ENCODE measurements at places on chromosomes 3 and 15. TPM values are rescaled to one million over a fixed set of nuclear protein-coding genes. Genes with fewer than 3 reads are reported as not detected.

DNA sequence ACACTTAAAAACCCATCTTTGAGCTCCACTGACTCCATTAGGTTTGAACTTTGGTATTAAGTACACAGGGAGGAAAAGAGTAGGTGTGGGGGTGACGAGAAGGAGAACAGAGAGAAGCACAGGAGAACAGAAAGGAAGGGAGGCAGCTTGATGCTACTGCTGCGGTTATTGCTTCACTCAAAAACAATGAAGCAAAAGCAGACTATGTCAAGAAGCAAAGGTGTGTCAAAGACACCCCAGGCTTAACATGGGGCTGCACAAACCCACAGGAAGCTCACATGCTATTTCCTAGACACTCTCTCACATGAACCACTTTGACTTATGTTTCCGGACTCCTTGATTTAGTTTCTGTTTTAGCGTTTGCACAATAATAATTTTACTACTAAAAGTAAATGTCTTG, 961.0 kb upstream of the CFAP20DC start:
- H3K4me1 ChIP-seq: no peaks in the 10 kb centered on the region
- H3K4me3 ChIP-seq: no peak overlapping the region
- no peak for DNase-seq
- no peak overlapping the region for H3K27ac ChIP-seq
- H3K27me3 ChIP-seq: no peaks in the 10 kb centered on the region

DNA sequence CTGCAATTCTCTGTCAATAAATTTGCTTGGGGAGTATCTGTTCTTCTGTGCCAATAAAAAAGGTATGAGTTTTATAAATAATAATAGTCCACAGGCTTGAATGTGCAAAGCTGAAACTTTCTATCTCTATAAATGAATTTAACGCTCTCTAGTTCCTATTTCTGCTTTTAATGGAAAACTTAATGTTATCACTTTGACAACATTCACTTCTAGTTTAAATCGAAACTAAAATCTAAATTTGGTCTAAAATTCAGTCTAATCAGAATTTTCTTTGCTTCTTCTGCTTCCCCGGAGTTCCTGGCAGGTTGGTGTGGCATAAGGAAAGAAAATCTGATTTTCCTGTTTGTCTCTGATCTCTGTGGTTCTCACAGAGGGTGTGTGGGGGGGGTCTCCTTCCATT, 450.1 kb upstream of the TBL1XR1 start:
- H3K36me3 ChIP-seq: no peaks in the 10 kb centered on the region
- H3K27ac ChIP-seq: no peak overlapping the region
- no peak overlapping the region for H3K4me3 ChIP-seq
- DNase-seq: no peak

DNA sequence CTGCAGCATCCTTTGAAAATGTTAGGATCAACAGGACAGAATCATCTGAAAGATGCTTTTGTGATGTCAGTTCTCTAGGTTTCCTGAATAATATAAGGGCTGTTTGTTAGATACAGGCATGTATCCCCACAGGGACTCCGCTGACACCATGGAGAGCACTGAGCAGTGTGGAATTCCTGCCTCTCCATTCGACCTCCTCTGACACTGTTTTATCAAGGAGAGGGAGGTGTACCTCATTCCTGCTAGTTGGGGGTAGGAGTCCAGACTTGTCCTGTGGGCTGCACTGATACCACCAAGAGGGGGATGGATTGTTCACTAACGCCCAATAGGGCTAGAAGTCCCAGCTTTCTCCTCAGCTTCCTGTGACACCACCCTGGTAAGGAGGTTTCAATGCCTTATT, 46.6 kb downstream of the LARS2 start:
- no peak overlapping the region for H3K27ac ChIP-seq
- no peaks in the 10 kb centered on the region for H3K27me3 ChIP-seq
- H3K4me3 ChIP-seq: no peak overlapping the region
- no peaks in the 10 kb centered on the region for H3K4me1 ChIP-seq

DNA sequence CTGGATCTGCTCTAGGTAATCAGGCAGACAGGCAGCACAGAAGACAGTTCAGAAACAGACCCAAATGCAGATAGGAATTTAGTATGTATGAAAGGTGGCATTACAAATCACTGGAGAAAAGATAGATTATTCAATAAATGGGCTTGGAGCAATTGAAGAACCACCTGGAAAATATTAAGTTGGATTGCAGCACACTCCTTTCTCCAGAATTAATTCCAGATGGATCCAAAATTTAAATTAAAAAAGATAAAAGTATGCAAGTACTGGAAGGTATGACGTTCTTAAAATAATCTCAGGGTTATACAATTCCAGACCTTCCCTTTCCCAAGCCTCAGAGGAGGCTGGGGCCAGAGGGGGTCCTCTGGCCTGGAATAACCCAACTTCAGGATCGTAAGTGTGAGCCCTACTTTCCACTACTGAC, 32.5 kb downstream of the HRH1 start:
- H3K4me3 ChIP-seq: no peak overlapping the region
- no peaks in the 10 kb centered on the region for H3K36me3 ChIP-seq
- DNase-seq: no peak
- no peak overlapping the region for H3K27ac ChIP-seq
- H3K4me1 ChIP-seq: no peaks in the 10 kb centered on the region

GRCh38 chr3:33426630-33427317, 13.4 kb downstream of the UBP1 start:
- no peak for DNase-seq
- peaks cover 37% of the 10 kb centered on the region for H3K36me3 ChIP-seq
- no peaks in the 10 kb centered on the region for H3K27me3 ChIP-seq
- H3K27ac ChIP-seq: no peak overlapping the region
- H3K4me3 ChIP-seq: no peak overlapping the region

GRCh38 chr3:79039192-79039591, 728.6 kb downstream of the ROBO1 start:
- H3K4me1 ChIP-seq: no peaks in the 10 kb centered on the region
- no peaks in the 10 kb centered on the region for H3K36me3 ChIP-seq
- no peak overlapping the region for H3K27ac ChIP-seq
- no peak overlapping the region for H3K4me3 ChIP-seq
- no peak for DNase-seq

- H3K4me3 ChIP-seq: no peak overlapping the region
- no peak for DNase-seq
- H3K4me1 ChIP-seq: no peaks in the 10 kb centered on the region
- no peak overlapping the region for H3K27ac ChIP-seq
- no peaks in the 10 kb centered on the region for H3K27me3 ChIP-seq
- no peaks in the 10 kb centered on the region for H3K36me3 ChIP-seq
These were observed 207.7 kb downstream of the SOX2 start for GRCh38 chr3:181919375-181919774.

DNA sequence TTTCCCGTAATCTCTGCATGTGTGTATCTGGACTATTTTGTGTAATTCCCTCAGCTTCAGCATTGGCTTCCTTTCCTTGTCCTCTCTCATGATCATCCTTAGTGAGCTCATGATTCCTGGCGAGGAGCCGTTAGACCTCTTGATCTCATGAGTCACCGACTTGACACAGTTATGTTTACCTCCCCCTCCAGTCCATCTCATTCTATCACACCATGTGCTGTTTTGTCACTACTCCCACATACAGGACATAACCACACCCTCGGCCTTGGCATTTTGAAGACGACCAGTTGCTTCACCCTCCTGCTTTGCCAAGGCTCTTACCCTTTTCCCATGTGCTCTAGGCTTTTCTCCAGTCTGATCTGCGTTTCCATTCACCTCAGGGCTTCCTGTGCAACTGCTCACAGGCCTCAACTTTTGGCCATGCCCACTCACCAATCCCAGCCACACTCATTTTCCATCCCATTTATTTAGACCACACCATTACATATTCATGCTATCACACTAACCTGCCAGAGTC, 41.5 kb downstream of the CP start:
- peak; percentile 58 for DNase-seq
- H3K36me3 ChIP-seq: no peaks in the 10 kb centered on the region
- H3K4me1 ChIP-seq: peaks cover 18% of the 10 kb centered on the region
- no peak overlapping the region for H3K4me3 ChIP-seq
- peak overlapping the region; percentile 67 for H3K27ac ChIP-seq
- no peaks in the 10 kb centered on the region for H3K27me3 ChIP-seq

DNA sequence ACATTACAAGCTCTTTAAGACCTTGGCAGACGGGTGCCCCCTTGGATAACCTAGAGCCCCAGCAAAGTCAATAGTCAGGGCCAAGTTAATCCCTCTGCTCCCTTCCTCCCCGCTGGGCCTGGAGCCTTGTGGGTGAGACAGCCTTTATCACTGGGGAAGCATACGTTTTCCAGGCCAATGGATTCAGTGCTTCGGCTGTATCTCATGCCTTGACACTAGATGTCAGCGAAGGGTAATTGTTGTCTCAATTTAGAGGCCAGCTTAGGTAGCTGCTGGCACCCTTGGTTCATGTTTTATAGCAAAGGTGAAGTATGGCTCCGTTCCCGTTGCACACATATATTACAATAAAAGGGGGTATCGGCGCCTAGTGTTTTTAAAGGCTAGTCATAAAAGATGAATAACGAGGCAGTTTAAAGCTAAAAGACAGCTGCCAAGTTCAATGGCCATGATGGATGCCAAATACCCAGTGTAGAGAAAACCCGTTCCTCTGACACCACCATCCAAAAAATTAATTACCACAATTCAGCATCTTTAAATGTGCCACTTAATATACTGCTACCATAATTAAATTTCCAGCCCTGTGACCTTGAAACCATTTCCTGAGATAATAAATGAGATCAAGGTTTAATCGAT, 52.3 kb upstream of the BNIP2 start:
- no peak overlapping the region for H3K4me3 ChIP-seq
- no peaks in the 10 kb centered on the region for H3K4me1 ChIP-seq
- peaks cover 9% of the 10 kb centered on the region for H3K27me3 ChIP-seq
- H3K36me3 ChIP-seq: no peaks in the 10 kb centered on the region

DNA sequence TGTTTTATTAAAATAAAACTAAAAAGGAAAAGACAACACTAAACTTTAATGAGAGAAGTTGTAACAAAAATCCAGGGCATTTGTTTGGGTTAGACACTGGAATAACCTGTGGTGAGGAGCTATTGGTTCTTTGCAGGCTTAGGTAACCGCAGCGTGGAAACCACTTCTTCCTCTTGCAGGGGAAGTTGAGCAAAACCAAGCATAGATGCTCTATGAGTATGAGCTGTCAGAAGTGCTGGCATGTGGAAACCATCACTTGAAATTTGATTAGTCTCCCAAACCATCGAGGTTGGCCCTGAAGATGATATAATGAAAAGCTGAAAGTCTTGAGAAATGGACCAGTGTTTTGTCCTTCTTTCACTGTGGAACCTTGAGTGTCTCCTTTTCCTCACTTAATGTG, 127.1 kb upstream of the RBMS3 start:
- H3K36me3 ChIP-seq: no peaks in the 10 kb centered on the region
- no peak overlapping the region for H3K4me3 ChIP-seq
- H3K27me3 ChIP-seq: no peaks in the 10 kb centered on the region
- no peak overlapping the region for H3K27ac ChIP-seq

DNA sequence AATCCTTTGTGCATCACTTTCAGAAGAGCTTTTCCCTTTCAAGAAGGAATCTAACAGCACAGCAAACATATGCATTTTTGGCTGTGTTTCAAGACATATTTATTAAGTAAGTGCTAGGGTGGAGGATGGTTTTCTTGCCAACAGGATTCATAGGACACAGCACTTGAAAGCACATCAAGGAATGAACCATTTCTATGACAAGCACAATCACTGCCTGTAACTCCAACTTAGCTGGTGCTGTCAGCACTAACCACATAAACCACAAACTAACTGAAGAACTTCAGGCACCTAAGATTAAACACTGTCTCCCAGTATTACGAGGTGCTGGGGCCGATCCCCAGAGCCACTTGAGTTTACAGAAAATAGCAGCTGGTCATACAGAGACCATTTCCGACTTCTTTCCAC, 35.4 kb upstream of the SPRED1 start:
- H3K36me3 ChIP-seq: no peaks in the 10 kb centered on the region
- no peaks in the 10 kb centered on the region for H3K4me1 ChIP-seq
- H3K4me3 ChIP-seq: no peak overlapping the region
- DNase-seq: no peak

DNA sequence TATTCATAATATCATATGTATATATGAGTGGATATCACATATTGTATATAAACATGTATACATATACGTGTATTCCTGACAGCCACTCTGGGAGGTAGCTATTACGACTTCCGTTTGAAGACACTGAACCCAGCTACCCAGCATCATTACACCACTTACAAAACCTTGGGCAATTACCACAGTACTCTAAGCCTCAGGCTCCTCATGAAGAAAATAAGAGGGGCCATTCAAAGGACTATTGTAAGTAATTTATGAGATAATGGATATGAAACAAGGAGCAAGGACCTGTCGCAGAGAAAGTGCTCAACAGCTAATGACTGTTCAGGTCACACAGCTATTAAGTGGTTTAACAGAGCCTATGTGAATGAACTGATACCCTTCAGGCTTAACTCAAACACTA, 52.4 kb downstream of the KCNMB2 start:
- no peaks in the 10 kb centered on the region for H3K27me3 ChIP-seq
- no peaks in the 10 kb centered on the region for H3K36me3 ChIP-seq
- no peak overlapping the region for H3K4me3 ChIP-seq
- no peak overlapping the region for H3K27ac ChIP-seq

DNA sequence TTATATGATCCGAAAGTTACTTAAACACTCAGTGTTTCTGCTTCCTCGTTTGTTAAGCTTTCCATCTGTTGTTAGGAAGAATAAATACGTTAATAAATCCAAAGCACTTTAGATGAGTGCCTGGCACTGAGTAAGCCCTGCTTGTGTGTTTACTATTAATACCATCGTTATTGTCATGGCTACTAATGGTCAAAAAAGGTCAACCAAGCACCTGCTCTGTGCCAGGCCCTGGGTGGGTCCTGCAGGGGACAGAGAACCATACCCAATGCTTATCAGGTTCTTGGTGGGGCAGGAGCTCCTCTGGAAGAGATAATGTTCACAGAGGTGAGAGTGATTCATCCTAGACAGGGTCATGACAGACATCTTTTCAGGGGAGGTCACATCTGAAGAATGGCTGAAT, 39.9 kb downstream of the GALNT15 start:
- no peak overlapping the region for H3K27ac ChIP-seq
- no peak overlapping the region for H3K4me3 ChIP-seq
- H3K4me1 ChIP-seq: no peaks in the 10 kb centered on the region
- H3K27me3 ChIP-seq: peaks cover 14% of the 10 kb centered on the region

GRCh38 chr3:59052803-59053411, 3.1 kb upstream of the CFAP20DC start:
- no peaks in the 10 kb centered on the region for H3K36me3 ChIP-seq
- H3K4me3 ChIP-seq: no peak overlapping the region
- H3K4me1 ChIP-seq: no peaks in the 10 kb centered on the region
- no peaks in the 10 kb centered on the region for H3K27me3 ChIP-seq
- H3K27ac ChIP-seq: no peak overlapping the region
- DNase-seq: peak; percentile 37

Gene RASGRP1
- total RNA-seq: 0.31 TPM

Gene MRAS
- 8.3 TPM for total RNA-seq

Gene AGBL1
- not detected for total RNA-seq

Gene GPR15
- 0.13 TPM for total RNA-seq

Gene CISH
- total RNA-seq: 47.7 TPM

Gene CHRM5
- total RNA-seq: not detected

Gene ZCWPW2
- 0.60 TPM for total RNA-seq

Measured in K562 (cell line).